ENCODE measurements at places on chromosomes 3 and 15.

- DNase-seq, result no peak
Observed at GRCh38 chr3:170128977-170129431, 52.5 kb downstream of the PHC3 start.

GRCh38 chr3:70980646-70981170 lies 602.8 kb downstream of the FOXP1 start:
- DNase-seq, result no peak

GRCh38 chr3:14216257-14217048 lies 37.8 kb downstream of the LSM3 start:
- DNase-seq, result peak; percentile 63

GRCh38 chr3:11224870-11225229 lies 47.3 kb upstream of the ATG7 start:
- no peak for DNase-seq

DNA sequence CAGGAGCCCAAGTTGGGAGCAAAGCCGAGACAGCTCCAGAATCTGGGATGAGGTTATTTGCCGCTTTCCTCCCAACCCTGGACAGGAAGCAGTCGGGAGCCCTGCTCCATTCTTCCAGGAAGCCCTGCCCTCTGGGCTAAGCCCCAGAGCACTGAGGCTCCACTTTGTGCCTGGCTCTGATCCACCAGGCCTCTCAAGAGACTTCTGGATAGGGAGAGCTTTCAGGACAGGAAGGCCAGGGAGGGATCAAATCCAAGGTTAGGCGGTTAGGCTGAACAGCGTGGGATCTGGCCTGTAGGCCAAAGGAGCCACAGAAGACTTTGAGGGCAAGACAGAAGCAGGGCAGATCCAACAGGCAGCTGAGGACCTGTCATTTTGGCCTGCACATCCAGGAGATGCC lies 835 bp downstream of the STOML1 start:
- DNase-seq, result peak; percentile 51

GRCh38 chr3:52181543-52181942 lies 16.4 kb upstream of the ALAS1 start:
- no peak for DNase-seq

DNA sequence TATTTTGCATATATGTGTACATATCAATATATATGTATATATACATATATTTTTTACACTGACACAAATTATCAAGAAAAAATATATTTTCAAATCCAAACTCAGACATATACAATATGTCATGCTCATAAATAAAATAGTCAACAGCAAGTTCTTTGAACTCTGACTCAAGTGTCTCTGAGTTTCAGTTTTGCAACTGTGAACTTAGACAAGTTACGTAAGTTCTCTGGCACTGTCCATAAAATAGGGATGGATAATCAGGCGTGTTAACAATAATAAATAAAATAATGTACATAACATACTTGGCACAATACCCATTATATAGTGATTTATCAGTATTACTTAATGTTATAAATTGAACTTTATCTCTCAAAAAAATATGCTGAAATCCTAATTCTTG lies 12.1 kb upstream of the XRN1 start:
- DNase-seq, result no peak

DNA sequence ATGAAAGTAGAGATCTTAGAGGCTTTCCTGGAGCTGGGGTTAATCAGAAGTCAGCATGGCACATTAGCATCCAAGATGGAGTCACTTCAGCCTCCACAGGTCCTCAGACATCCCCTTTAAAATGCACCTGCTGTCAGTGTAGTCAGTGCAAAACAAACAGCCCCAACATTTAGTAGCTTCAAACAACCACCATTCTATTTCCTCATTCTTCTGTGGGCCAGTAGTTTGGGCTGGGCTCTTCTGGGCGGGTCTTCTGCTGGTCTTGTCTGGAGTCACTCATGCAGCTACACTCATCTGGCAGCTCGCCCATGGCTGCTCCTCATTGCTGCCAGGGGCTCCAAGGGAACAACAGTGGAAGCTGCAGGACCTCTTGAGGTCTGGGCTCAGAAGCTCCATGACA lies 99.9 kb downstream of the TLE3 start:
- peak; percentile 35 for DNase-seq

- DNase-seq, result no peak
Observed at GRCh38 chr3:29639578-29640290, 358.9 kb downstream of the RBMS3 start.

- DNase-seq, result no peak
Observed at GRCh38 chr15:89693696-89694095, 3.1 kb downstream of the WDR93 start.

DNA sequence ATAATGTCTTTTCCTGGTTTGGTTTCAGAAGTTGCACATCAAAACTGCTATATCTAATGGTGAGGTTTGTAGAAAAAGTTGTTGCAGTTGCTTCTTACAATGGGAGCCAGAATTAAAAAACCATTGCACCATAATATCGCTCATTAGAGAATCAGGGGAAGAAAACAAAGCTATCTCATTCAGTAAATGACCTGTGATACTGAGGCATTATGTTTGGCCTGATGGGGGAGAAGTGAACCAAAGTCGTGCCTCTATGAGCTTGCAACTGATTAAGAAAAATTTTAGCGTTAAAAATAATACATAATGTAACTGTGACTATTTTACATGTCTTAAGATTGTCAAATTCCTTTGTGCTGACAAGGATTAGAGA lies 60.2 kb upstream of the ARHGEF26 start:
- no peak for DNase-seq

DNA sequence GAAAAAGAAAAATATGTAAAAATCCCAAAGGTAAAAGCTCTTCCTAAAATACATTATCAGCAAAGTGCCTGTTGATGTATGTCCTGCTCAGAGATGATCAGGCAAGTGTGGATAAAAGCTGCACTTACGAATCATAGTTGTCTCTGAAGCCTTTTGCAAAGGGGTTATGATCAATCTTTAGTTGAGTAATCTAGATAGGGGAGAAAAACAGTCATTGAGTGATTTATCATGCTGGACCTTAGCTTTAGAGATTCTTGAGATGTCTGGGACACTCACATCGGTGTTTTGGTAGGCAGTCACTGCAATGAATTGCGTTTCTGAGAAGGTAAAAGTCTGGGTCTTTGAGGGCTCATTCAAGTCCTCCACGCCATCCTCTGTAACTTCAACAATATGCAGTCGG lies 3.7 kb downstream of the EOMES start:
- no peak for DNase-seq

DNA sequence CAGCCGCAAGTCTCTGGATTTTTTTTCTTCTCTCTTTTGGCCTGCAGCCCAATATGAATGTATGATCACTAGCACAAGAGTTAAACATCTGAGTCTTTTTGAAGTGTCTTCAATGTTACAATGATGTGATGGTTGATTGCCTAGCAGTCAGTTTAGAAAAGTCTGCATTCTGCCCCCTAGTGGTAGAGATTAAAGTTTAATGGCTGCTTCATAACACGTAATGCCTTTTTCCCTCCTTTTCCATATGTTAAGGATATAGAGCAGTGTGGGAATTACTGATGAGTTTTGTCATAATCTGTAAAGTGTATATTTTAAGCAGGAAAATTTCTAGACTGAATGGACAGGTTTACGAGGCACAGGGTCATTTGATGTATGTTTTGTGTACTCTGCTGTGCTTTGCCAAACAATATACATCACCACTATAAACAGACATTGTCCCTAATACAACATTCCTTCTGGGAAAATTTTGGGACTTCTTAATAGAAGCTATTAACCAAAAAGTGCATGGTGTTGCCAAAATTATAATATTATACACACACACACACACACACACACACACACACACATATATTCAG lies 1038.5 kb upstream of the NR2F2 start:
- DNase-seq, result peak; percentile 17

DNA sequence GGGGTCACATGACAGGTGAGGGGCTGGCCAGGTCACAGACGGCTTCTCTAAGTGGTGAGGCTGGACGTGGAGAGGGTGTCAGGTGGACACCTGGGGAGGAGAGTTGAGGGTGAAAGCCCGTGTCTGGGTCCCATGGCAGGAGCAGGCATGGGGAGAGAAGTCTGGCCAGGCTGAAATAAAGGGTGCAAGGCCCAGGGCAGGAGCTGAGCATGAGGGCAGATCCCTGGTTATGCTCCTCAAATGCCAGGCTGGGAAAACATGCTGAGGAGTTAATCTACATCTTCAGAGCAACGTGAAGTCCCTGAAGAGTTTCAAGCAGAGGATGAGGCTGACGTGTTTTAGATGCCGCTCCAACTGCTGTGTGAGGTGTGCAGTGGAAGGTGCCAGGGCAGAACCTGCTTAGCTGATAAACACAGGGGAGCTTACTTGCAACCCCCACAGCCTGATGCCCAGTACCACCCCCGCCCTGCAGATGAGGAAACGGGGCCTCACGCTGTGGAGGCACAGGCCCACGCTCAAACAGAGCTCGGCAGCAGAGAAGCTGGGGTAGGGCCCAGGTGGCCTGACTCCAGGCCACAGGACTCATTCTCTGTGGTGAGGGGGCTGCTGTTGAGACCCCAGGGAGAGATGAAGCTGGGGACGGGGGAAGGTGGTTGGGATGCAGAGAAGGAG lies 40.5 kb downstream of the HCN4 start:
- no peak for DNase-seq

DNA sequence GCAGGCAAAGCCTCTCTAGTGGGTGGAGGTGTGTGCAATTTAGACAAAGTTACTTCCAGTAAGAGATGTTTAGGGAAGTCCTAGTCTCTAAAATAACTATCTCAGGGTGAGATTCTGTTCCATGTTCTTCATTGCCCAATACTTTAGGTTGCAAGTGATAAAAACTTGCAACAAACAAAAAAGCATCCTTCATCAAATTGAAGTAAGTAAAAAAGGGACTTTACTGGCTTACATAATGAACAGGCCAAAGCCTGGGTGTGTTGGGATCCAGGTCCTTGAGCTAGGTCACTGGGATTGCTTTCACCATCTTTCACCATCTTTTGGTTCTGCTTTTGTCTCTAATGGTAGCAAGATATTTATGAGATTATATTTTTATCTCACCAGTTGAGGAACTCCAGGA lies 38.3 kb downstream of the CX3CR1 start:
- no peak for DNase-seq

DNA sequence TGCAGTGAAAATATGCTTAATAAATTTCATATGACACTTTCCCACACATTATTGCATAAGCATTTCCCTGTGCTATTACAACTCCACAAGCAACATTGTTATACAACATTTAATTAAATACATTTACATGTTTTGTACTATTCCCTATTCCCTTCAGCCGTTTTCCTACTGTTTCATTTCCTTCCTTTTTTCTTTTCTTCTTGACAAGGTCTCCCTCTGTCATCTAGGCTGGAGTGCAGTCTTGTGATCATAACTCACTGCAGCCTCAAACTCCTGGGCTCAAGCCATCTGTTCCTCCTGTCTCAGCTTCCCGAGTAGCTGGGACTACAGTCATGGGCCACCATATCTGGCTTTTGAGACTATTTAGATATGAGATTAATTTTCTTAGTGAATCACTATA lies 254.7 kb downstream of the NFKBIZ start:
- no peak for DNase-seq
